ENCODE measurements at places on chromosomes 4 and X. TPM values are rescaled to one million over a fixed set of nuclear protein-coding genes. Genes with fewer than 3 reads are reported as not detected.

DNA sequence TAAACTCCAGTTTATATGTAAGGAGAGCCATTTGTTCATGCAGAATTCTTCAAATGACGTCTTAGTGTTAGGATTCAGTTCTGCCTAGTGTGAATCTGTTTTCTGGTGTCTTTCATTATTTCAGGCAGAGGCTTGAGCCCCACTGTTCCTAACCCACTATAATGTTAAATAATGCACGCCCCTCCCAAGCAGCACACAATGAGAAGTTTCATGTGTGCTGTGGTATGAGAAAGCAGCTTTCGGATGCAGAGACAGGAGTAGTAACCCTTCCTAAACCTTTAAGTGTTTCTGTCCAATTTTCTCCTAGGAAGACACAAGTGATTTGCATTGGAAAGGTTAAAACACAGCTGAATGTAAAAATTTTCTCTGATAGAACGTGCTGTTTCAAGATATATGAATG, 54.5 kb downstream of the TRIM2 start:
- H3K27ac ChIP-seq: no peak overlapping the region
- H3K27me3 ChIP-seq: no peaks in the 10 kb centered on the region
- H3K4me1 ChIP-seq: no peaks in the 10 kb centered on the region
- no peak for DNase-seq
- H3K4me3 ChIP-seq: no peak overlapping the region

- no peak for DNase-seq
- no peaks in the 10 kb centered on the region for H3K4me1 ChIP-seq
- H3K36me3 ChIP-seq: no peaks in the 10 kb centered on the region
- H3K27me3 ChIP-seq: no peaks in the 10 kb centered on the region
- no peak overlapping the region for H3K4me3 ChIP-seq
Observed at GRCh38 chrX:57135287-57135686, 1.9 kb downstream of the SPIN2A start.

- no peaks in the 10 kb centered on the region for H3K4me1 ChIP-seq
- DNase-seq: no peak
- no peaks in the 10 kb centered on the region for H3K36me3 ChIP-seq
- no peak overlapping the region for H3K27ac ChIP-seq
- H3K4me3 ChIP-seq: no peak overlapping the region
- no peaks in the 10 kb centered on the region for H3K27me3 ChIP-seq
Observed at GRCh38 chr4:121255986-121256750, 92.0 kb upstream of the TNIP3 start.

GRCh38 chrX:31580227-31580626, 508.4 kb upstream of the FTHL17 start:
- no peaks in the 10 kb centered on the region for H3K4me1 ChIP-seq
- H3K27me3 ChIP-seq: no peaks in the 10 kb centered on the region
- H3K4me3 ChIP-seq: no peak overlapping the region

The TASL gene
- total RNA-seq: 0.09 TPM

The NDP gene
- not detected for total RNA-seq

GRCh38 chr4:142030010-142030409, 393.6 kb downstream of the IL15 start:
- no peaks in the 10 kb centered on the region for H3K27me3 ChIP-seq
- H3K36me3 ChIP-seq: no peaks in the 10 kb centered on the region
- no peak overlapping the region for H3K4me3 ChIP-seq
- H3K27ac ChIP-seq: no peak overlapping the region
- no peak for DNase-seq

The EPHA5 gene
- total RNA-seq: 0.12 TPM

- no peaks in the 10 kb centered on the region for H3K36me3 ChIP-seq
- H3K27me3 ChIP-seq: no peaks in the 10 kb centered on the region
- H3K4me1 ChIP-seq: no peaks in the 10 kb centered on the region
- no peak overlapping the region for H3K4me3 ChIP-seq
Observed at GRCh38 chr4:137994853-137995252, 247.3 kb downstream of the SLC7A11 start.

DNA sequence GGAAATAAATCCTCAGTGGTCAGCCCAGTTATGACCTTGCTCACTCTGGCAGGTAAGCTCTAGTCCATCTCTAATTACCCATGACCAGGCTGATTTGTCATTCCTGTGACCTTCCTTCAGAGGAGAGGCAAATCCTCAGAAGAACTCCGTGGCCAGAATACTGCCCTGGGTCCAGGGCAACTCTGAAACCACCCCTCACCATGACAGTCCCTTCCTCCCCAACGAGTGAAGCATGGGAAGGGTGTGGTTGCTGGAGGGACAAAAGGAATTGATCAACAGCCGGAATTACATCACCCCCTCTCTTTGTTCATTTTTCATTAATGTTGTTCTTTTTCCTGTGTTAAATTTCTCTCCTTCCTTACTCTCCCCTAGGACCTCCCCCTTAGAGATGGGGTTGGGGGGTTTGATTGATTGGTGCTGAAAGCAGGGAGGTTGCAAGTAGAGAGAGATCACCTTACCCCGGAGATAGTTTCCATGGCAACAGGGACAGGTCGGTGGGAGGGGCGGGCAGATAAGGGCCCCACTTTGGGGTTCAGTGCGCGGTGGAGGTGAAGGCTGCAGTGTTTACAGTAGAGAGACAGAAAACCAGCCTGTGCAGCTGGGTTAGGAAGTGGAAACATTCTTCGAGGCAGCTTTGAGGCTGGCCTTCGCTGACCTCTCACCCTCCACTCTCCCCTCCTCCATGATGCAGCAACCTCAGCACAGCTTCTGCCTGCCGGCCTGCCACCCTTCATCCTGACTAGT, 647.4 kb downstream of the BCOR start:
- H3K4me1 ChIP-seq: no peaks in the 10 kb centered on the region
- no peaks in the 10 kb centered on the region for H3K36me3 ChIP-seq
- DNase-seq: no peak
- no peak overlapping the region for H3K4me3 ChIP-seq

DNA sequence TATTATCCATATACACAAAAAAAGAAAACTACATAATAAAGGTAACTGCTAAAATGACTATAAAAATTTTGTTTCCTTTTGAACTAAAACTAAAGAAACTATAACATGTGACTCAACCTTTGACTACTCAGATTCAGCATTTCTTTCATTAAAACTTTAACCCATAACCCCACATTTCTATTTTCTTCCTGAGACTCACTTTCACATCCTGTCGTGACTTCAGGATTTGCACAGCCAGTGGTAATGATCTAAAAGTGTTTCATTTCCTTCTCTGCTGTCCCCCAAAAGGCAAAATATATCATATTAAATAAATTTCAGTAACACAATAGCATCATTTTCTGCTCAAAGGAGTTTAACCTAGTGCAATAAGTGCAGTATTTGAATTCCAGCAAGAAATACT, 1022.4 kb upstream of the DIAPH2 start:
- no peak overlapping the region for H3K4me3 ChIP-seq
- no peaks in the 10 kb centered on the region for H3K36me3 ChIP-seq
- H3K27ac ChIP-seq: no peak overlapping the region
- no peaks in the 10 kb centered on the region for H3K27me3 ChIP-seq

DNA sequence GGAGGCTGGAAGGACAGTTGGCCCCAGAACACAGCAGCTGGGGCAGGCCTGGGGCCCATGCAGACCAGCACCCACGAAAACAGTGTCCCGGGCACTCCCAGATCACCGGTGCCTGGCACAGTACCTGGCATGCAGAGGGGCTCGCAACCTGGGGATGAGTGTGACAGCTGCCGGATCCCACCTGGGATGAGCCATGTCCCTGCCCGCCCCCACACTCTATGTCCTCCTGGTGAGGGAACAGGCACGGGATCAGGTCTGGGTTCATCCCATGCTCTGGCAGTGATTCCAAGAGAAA, 22.8 kb upstream of the PPP2R2C start:
- no peak overlapping the region for H3K4me3 ChIP-seq
- no peak for DNase-seq
- no peaks in the 10 kb centered on the region for H3K27me3 ChIP-seq
- H3K27ac ChIP-seq: no peak overlapping the region
- H3K4me1 ChIP-seq: no peaks in the 10 kb centered on the region

The SERTM2 gene
- total RNA-seq: not detected

DNA sequence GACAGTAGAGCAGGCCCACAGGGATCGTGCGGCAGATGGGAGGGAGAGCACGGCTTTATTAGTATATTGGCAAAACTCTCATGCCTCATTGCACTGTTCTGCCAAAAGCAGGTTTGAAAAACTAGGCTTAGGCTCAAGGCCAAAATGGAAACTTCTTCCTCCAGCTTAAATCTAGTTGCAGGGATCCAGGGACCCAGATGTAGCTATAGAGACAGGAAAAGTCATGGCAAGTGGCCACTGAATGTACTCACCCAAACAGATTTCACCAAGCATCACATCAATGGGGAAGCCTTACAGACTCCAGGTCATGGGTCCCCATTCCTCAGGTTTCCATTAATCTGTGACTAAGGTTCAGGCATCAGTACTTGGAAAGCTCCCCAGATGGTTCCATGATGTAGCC, 149.2 kb downstream of the STK32B start:
- H3K4me3 ChIP-seq: no peak overlapping the region
- no peaks in the 10 kb centered on the region for H3K4me1 ChIP-seq
- DNase-seq: no peak
- H3K27me3 ChIP-seq: no peaks in the 10 kb centered on the region
- H3K36me3 ChIP-seq: no peaks in the 10 kb centered on the region
- no peak overlapping the region for H3K27ac ChIP-seq

Measured in pancreas (tissue), 10 donors.